Thoracic aorta (tissue), 2 donors: ENCODE measurements at places on chromosomes 5 and 9. TPM values are rescaled to one million over a fixed set of nuclear protein-coding genes. Genes with fewer than 3 reads are reported as not detected.

GRCh38 chr5:80804332-80804731, 149.5 kb upstream of the DHFR start:
- DNase-seq: no peak

DNA sequence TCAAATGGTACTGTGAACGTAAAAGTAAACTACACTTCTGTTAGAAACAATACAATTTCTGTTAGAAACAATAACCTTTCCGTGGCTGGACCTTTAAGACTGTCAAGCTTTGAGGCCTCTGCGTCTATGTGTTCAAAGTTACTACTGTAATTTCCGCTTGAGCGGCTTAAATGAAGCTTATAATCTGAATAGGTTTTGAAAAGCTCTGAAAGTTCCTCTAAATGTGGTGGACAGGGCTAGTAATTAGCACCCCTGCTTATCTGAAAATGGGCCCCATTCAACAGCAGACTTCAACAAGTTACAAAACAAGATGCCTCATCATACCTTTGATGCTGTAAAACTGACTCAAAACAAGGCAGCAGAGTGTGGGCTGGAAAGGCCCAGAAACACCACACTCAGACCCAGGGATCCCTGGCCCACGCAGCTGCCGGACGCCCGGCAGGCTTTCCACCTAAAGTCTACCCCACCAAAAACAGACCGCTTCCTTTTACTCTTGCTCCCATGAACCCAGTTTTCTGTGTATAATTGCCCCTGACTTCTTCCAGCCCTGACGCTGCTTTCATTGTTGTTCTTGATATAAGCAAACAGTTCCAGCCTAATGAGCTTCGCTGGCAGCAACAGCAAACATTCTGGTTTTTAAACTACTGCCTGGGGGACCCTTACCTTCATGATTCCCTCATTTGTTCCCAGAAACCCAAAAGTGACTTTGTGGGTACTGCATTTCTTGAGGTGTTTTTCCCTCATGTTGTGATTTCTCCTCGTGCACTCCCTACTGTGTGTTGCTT, 66.7 kb downstream of the TLE1 start:
- no peak for DNase-seq

DNA sequence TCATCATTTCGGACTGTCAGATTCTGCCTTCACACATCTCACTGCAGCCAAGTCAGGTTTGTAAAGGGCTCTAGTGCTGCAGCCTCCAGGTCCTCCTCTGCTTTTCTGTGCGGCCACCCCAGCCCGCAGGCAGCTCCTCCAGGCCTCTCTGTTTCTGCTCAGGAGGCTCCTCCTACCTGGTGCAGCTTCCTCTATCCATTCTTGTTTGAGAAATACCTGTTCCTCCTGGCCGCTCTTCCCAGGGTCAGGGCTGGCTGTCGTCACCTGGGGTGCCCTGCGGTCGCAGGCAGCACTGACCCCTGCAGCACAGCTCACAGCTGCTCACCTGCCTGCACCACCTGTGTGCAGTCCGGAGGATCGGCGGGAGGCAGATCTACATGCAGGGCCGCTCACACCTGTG, 387.7 kb upstream of the IRX4 start:
- DNase-seq: no peak

DNA sequence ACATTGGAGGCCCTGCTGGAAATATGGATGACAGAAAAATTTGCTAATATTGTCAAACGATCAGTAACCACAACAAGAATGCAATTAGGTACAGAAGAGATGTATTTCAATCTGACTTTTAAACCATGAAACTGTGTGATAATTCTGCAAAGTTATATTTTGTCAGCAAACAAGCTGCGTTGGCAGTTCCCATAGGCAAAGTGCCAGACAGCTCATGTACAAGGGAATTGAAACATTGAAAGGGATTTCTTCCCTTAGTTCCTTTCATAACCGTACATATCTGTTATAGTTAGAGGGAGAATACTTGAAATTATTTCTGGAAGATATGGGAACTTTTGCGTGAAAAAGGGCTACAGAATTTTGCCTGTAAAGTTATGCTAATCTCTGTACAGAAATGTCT, 419.4 kb upstream of the PTGER4 start:
- no peak for DNase-seq

- peak; percentile 7 for DNase-seq
Observed at GRCh38 chr5:143886651-143887638, 75.0 kb downstream of the HMHB1 start.

GRCh38 chr5:97529354-97529985, 346.4 kb upstream of the RIOK2 start:
- no peak for DNase-seq

GRCh38 chr5:38651806-38652205, 95.4 kb upstream of the LIFR start:
- DNase-seq: no peak

GRCh38 chr5:60535951-60536350, 164.0 kb downstream of the DEPDC1B start:
- DNase-seq: no peak

GRCh38 chr5:457195-457961, 14.4 kb downstream of the EXOC3 start:
- no peak for DNase-seq

GRCh38 chr5:25539536-25539935, 894.8 kb upstream of the CDH10 start:
- DNase-seq: no peak

GRCh38 chr5:99369797-99370593, 441.2 kb upstream of the CHD1 start:
- no peak for DNase-seq

DNA sequence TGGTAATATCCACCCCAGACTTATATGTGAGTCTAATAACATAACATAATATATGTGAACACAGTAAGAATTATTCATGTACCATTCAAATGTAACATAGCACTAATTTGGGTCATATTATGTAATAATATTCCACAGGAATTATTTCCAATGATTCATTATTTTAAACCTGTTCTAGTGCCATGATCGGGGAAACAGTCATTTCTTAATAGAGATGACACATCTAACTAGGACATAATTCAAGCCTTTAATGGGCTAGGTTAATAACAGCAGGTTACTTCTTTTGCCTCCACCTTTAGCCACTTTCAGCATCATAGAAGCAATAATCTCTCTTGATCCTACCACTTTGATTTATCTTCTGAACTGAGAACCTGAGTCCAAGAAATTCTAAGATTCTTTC, 12.3 kb downstream of the SPINK9 start:
- DNase-seq: no peak

DNA sequence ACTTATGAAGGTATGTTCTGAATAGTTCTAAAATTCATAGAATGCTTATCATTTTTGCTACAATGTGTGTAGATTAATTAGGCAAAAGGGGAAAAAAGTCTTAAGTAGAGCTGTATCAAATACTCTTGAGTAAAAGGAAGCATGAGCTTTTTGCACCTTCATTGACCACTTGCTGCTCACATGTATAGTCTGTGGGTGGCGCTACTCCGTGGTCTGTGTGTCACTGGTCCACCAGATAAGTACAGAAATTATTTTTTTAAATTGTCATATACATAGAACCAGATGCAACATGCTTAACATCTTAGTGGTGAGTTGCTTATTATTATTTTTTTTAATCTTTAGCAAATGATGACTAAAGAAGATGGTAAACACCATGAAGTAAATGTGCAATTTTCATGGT, 130.2 kb downstream of the MAN2A1 start:
- no peak for DNase-seq

GRCh38 chr5:100493996-100494395, 41.2 kb upstream of the FAM174A start:
- no peak for DNase-seq

- no peak for DNase-seq
Observed at GRCh38 chr5:154844809-154845208, 5.6 kb downstream of the FAXDC2 start.

- no peak for DNase-seq
Observed at GRCh38 chr9:27672718-27673117, 99.4 kb upstream of the C9orf72 start.

GRCh38 chr9:91429501-91429900, 5.9 kb upstream of the NFIL3 start:
- DNase-seq: no peak

DNA sequence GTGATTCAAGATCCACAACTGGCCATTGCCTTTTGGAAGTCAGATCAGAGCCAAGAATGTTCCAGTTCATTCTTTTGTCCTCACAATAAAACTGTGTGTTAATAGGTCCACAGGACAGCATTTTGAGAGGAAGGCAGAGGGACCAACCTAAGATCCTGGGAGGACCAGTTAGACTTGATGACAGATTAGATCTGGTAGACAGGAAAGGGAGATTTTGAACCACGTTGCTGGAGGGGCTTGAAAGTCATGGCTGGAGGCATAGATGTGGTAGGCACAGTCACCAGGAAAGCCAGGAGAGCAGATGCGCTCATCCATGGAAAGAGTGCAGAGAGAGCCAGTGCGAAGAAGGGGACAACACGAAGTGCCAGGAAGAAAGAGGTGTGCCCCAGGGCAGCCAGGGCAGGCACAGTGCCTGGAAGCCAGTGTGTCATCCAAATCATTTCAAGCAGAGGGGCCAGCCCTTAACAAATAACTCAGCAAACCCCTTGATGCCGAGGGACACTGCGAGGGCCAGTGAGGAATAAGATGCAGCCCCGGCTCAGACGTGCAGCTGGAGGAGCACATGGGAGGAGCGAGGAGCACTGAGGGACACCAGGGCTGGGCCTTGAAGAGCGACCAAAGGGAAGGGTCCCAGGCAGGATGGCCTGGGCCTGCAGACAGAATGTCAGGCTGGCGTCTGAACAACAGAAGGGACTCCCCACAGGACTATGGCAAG, 12.8 kb upstream of the SLC2A8 start:
- no peak for DNase-seq

GRCh38 chr9:70609542-70610286, 195.3 kb upstream of the KLF9 start:
- DNase-seq: no peak

DNA sequence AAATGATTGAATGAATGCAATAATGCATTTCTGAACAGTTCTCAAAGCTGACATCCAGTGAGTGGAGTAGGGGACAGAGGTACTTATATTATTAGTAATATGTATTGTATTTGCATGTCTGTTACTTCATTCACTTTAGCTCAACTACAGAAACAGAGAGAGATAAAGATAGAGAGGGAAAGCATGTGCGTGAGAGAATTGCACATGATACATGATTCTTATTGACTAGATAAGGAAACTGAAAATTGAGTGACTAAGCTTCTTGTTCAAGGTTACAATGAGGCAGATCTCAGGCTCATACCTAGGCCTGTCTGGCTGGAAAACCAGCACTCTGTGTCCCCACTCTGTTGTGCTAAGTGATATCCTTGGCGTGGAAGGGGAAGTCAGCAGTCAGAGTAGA, 337.7 kb upstream of the KLF4 start:
- DNase-seq: no peak

GRCh38 chr9:93635186-93636107, 59.1 kb downstream of the PHF2 start:
- no peak for DNase-seq

Gene STC2
- total RNA-seq: 8.8 TPM

Gene EIF4E1B
- total RNA-seq: not detected

Gene DEPDC1B
- not detected for total RNA-seq

Gene PCDHA9
- 1.1 TPM for total RNA-seq

Gene MEF2C
- 94.0 TPM for total RNA-seq

Gene APBB3
- total RNA-seq: 31.3 TPM

Gene LRRC70
- 4.2 TPM for total RNA-seq

Gene MAN2A1
- total RNA-seq: 82.8 TPM
